Amniotic stem cell (primary cell): ENCODE measurements at places on chromosomes 1 and 21.

GRCh38 chr21:43755820-43756594 is 20.1 kb downstream of the CSTB start:
- no peak for DNase-seq

- DNase-seq = peak; percentile 7
These were observed 28.1 kb upstream of the AK4 start for GRCh38 chr1:65119951-65120350.

- no peak for DNase-seq
These were observed 4.6 kb downstream of the RCC1 start for GRCh38 chr1:28510273-28510969.

GRCh38 chr1:156012051-156012817 is 8.5 kb downstream of the SSR2 start:
- no peak for DNase-seq

DNA sequence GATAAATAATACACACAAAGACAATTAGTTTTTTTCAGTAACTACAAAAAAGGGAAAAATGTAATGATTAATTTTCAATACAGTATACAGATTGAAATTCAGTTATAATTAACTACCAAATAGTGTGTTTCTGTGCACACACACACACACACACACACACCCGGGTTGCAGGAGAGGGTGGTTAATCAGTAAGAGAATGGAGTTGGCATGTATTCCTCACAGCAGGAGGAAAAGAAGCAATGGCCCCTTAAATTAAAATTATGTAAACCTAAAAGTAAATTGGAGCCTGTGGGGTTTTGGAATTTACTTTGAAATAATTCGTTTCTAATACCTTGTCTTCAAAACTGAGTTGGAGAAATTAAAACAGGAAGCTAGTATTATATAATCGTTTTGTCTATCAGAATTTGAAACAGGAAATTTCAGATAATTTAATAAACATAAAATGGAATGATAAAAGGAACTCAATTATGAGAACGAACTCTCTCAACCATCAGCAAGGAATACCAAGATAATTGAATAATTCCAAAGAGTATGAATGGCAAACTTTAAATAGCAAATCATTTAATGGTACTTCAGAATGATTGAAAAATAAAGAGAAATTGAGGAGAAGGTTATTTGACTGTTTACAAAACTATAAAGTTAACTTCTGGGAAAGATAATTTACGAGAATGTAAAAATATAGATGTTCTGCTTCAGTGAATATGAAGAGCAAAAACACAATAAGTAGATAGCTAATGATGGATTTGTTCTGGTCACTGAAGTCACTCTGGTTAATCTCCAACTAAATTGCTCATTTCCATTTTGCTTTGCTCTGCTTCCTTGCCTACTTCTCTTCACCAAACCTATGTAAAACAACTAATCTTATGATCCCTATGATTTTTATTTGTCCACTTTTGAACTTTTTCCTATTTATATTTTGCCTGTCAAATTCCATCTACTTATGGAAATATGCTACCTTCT is 547.9 kb upstream of the ZP4 start:
- no peak for DNase-seq

- no peak for DNase-seq
These were observed 26.3 kb downstream of the ADAM30 start for GRCh38 chr1:119869995-119870394.

DNA sequence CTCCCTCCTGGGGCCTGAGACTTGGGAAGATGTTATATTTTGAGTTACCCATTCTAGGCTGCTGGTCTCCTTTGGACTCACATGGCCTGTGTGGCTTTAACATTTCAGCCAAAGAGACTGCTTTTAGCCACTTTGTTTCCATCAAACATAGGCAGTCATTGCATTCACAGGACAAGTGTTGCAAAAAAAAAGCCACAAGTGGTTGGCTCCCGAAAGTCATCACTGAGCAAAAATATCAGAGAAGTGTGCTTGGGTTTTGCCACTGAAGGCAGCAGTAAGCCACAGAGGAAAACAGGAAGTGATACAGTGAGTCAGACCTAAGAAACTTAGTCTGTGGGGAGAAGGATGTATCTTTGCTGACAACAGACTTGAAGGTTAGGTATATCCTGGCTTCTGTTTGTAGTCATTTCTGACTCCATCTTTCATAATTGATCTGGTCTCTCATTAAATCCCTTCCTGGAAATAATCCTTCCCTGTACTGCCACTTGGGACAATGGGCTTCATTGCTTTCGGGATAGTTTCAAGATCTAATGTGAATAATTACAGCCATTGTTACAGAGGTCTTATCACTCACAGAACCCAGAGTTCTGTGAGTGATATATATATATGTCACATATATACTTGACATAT is 80.9 kb downstream of the COLGALT2 start:
- DNase-seq = peak; percentile 58

GRCh38 chr1:76289692-76290091 is 215.1 kb downstream of the ST6GALNAC3 start:
- no peak for DNase-seq

GRCh38 chr21:35159881-35160280 is 110.8 kb upstream of the RUNX1 start:
- no peak for DNase-seq

DNA sequence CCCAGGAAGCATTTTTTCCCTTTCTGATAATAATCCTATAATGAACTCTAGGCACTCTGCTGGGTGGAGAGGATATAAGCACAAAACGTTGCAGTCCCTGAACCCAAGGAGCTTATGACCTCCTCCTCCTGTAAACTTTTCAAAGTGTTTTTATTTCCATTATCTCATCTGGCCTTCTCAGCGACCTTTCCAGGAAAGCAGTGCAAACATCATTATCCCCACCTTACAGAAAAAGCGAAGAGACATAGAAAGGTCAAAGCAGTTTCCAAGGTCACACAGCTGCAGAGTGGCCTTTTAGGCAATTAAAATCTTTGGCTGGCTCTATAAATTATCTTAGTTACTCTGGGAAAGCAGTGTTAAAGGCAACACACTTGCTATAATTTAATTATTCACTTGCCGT is 63.8 kb downstream of the OLFML3 start:
- DNase-seq = no peak

DNA sequence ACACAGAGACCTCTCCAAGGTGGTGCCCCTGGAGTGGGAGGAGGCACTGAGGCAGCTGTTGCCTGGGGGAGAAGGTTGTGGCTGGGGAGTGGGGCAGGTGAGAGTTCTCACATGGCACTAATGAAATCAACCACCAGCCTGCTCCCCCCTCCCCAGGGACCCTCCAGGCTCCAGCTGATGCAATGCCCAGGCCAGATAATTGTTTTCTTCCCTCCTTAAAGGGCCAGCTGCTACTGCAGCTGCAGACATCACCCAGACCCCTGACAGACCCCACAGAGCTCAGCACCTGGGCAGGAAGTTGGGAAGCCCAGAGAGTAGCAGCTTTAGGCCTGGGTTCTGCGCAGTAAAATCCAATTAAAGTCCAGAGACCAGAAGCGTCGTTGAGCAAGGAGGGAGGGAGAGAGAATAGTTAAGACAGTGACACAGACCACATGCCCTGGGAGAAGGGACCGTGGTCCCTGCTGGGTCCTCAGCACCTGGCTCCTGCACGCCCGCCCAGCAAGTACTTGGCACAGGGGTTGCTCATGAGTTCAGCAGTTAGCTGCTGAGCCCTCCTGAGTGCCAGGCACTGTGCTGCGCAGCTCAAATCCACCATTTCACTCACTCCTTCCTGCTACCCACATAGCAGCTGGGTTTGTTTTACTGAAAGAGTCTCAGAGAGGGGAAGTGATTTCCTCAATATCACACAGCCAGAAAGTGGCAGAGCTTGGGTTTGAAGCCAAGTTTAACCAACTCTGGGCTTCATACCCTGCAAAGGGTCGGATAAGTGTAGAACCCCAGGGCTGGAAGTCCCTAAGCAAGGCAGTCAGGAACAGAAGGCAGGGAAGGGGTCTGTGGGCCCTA is 1.9 kb downstream of the RIMS3 start:
- DNase-seq = no peak
